H1 (cell line): ENCODE measurements at places on chromosomes 5 and 9. TPM values are rescaled to one million over a fixed set of nuclear protein-coding genes. Genes with fewer than 3 reads are reported as not detected.

The SV2C gene
- total RNA-seq: 0.08 and 0.24 TPM in 2 replicates

DNA sequence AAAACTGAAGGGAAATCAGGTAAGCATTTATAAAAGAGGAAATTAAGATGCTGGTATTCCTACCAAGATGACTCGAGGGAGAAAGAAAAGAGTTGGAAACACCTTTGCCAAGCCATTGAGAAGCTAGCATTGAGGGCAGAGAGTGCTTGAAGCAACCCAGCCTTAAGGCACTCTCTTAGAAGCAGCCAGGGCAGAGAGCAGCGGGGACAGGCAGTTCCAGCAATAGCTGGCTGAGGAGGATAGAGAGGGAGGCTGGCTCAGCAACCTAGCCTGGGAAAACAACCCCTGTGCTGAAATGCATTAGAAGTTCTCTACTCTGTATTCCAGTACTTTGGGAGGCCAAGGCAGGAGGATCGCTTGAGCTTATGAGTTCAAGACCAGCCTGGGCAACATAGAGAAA, 40.3 kb upstream of the HSPA9 start:
- no peak overlapping the region for H3K27ac ChIP-seq
- no peaks in the 10 kb centered on the region for H3K36me3 ChIP-seq
- no peaks in the 10 kb centered on the region for H3K27me3 ChIP-seq
- H3K4me1 ChIP-seq: peaks cover 7% of the 10 kb centered on the region

GRCh38 chr9:133385452-133385851, 9.3 kb downstream of the STKLD1 start:
- H3K27ac ChIP-seq: no peak overlapping the region
- no peaks in the 10 kb centered on the region; the same call in 1 of the 2 replicates for H3K36me3 ChIP-seq
- no peak overlapping the region for H3K4me3 ChIP-seq

The PRKAA1 gene
- total RNA-seq: 30.3 and 33.1 TPM in 2 replicates

DNA sequence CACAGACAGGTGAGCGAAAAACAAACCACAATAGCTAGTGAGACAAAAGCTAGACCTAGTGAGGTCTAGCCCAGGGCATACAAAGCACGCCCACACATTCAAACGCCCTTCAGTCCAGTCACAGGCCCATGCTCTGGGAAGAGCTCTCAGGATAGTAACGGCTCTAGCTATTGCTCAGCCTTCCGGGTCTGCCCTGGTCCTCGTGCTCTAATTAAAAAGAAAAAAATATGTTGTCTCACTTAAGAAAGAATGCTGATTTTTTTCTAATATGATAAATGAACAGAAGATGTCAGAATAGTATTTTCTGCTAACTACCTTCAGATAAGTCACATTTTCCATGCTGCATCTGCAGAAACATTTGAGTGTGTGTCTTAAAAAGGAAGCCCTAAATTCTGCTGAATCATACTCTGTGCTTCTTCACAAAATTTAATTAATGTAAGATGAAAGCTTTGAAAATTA, 94.5 kb downstream of the PLPP1 start:
- no peaks in the 10 kb centered on the region for H3K27me3 ChIP-seq
- peaks cover 61% of the 10 kb centered on the region for H3K36me3 ChIP-seq
- no peak for DNase-seq
- H3K27ac ChIP-seq: no peak overlapping the region

The FAT2 gene
- 0.29 and 0.30 TPM in 2 replicates for total RNA-seq

DNA sequence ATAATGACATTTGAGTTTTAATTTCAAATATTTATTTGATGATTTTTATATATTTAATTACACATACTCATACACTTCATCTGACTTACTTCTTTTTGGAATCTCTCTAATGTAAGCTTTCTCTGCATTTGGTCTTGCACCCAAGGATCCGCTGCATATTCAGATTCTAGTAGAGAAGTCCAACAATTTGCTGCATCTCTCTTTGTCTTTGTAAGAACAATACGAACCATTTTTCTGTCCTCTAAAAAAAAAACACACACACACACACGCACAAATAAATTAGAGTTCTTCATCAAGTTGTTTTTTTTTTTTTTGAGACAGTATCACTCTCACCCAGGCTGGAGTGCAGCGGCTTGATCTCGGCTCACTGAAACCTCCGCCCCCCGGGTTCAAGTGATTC, 3.1 kb downstream of the NUDCD2 start:
- no peaks in the 10 kb centered on the region for H3K27me3 ChIP-seq
- peaks cover 19% of the 10 kb centered on the region for H3K36me3 ChIP-seq
- DNase-seq: no peak
- no peak overlapping the region for H3K27ac ChIP-seq

DNA sequence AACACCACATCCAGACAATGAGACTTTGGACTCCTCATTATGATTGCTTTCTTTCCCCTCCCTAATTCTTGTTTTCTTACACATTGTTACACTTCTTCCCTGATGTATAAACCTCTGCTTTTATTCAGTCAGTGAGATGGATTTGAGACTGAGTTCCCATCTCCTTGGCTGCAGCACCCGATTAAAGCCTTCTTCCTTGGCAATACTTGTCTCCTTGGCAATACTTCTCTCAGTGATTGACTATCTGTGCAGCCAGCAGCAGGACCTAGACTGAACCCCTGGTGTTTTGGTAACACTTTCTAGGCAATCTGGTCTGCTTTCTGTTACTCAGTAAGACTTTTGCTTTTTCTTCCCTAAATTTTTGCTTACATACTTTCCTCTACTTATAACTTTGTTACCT, 492.8 kb upstream of the SMC2 start:
- H3K36me3 ChIP-seq: no peaks in the 10 kb centered on the region
- no peaks in the 10 kb centered on the region for H3K27me3 ChIP-seq
- DNase-seq: no peak
- no peak overlapping the region for H3K4me3 ChIP-seq
- no peak overlapping the region for H3K27ac ChIP-seq
- no peaks in the 10 kb centered on the region for H3K4me1 ChIP-seq
